Adipocyte (in vitro differentiated cells): ENCODE measurements at places on chromosomes 11 and 22.

- no peak for DNase-seq
Observed at GRCh38 chr11:117633976-117634755, 162.8 kb downstream of the DSCAML1 start.

DNA sequence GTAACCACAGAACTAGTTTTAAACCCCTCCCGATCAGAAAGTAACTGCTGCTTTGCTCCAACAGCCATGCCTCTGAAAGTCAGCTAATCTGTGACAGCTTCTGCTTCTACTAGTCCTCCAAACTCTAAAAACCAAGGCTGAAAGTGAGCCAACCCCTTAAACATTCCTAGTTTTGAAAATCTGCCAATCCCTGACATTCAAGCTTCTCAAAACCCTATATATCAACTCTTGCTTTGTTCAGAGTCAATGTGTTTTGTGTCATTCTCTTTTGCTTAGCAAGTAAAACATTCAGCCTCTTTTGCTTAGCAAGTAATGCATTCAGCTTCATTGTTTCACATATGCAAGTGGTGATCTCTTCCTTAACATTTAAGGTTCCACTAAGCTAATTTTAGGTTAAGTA lies 56.9 kb downstream of the ATG16L2 start:
- peak; percentile 38 for DNase-seq

GRCh38 chr11:103926990-103927389 lies 109.5 kb upstream of the DDI1 start:
- no peak for DNase-seq

GRCh38 chr22:47818496-47818895 lies 1056.0 kb downstream of the TBC1D22A start:
- no peak for DNase-seq

DNA sequence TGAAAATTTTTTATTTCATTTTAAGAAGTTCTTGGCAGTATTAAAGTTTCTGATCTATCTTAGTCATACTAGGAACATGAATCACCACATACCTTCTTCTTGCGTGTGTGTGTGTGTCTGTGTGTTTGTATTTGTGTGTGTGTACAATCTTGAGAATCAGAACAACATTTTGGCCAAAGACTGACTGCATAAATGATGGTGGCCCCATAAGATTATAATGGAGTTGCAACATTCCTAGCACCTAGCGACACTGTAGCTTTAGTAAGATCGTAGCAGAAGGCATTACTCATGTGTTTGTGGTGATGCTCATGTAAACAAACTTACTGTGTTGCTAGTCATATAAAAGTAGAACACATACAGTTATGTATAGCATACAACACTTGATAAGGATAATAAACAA lies 205.4 kb downstream of the FAM76B start:
- DNase-seq, result peak; percentile 54

DNA sequence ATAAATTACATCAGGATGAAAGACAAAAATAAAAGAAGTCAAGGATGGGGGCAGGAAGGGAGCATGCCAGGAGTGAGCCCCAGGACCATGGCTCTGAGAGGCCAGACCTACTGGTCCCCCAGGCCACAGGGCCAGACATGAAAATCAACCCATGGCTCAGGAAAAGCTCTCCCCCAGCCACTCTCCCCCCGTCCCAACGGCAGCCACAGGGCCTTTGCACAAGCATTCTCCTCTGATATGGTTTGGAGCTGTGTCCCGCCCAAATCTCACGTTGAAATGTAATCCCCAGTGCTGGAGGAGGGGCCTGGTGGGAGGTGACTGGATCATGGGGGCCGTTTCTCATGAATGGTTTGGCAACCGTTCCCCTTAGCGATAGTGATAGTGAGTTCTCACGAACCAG lies 80.8 kb upstream of the ANO1 start:
- DNase-seq, result no peak

GRCh38 chr11:17702876-17703275 lies 16.5 kb upstream of the MYOD1 start:
- DNase-seq, result no peak

- peak; percentile 83 for DNase-seq
Observed at GRCh38 chr11:34940026-34940677, 23.7 kb downstream of the PDHX start.

- no peak for DNase-seq
Observed at GRCh38 chr22:35349368-35349703, 31.6 kb upstream of the HMOX1 start.

GRCh38 chr22:29987137-29987536 lies 93.1 kb upstream of the HORMAD2 start:
- no peak for DNase-seq

DNA sequence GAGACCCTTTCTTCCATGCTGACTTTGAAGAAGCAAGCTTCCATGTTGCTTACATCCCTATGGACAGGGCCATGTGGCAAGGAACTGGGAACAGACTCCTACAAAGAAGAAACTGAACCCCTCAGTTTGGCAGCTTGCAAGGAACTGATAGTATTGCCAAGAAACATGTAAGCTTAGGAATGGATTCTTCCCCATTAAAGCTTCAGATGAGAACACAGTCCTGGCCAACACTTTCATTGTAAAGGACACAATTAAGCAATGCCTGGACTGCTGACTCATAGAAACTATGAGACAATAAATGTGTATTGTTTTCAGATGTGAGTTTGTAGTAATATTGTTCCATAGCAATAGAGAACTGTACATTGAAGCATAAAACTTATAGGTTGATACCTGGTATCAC lies 82.4 kb downstream of the AASDHPPT start:
- DNase-seq, result peak; percentile 71
